H1 (cell line): ENCODE measurements at places on chromosomes 7 and 10. TPM values are rescaled to one million over a fixed set of nuclear protein-coding genes. Genes with fewer than 3 reads are reported as not detected.

GRCh38 chr7:74454021-74454924 is 567 bp downstream of the GTF2IRD1 start:
- no peak for DNase-seq

DNA sequence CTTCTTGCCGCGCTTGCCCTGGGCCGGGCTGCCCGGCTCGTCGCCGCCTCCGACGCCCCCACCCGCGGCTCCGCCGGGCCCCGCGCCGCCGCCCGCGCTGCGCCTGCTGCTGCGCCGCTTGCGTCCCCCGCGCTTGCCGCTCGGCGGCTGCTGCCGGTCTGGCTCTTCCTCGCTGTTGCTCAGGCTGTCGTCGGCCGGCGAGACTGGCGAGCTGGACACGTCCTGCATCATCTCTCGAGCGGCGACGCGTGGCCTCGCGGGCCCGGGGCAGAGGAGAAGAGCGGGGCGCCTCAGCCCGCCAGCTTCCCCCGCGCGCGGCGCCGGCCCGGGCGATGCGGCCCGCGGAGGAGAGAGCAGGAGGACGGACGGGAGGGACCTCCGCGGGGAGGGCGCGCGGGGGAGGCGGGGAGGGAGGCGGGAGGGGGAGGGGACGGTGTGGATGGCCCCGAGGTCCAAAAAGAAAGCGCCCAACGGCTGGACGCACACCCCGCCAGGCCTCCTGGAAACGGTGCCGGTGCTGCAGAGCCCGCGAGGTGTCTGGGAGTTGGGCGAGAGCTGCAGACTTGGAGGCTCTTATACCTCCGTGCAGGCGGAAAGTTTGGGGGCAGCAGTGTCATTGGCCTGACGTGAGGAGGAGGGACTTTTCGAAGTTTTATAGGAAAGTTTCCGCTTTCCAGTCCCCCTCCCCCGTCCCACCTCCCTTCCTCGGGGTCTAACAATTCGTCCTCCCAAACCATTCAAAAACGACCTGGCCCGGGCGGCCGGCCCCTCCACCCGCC is at the start of gene TWIST1:
TSS of gene TWIST1 (minus strand) at position 546 of the 779 bp plus-strand sequence. CDS start at position 231, 315 bp downstream.
- peak; percentile 80 for DNase-seq

DNA sequence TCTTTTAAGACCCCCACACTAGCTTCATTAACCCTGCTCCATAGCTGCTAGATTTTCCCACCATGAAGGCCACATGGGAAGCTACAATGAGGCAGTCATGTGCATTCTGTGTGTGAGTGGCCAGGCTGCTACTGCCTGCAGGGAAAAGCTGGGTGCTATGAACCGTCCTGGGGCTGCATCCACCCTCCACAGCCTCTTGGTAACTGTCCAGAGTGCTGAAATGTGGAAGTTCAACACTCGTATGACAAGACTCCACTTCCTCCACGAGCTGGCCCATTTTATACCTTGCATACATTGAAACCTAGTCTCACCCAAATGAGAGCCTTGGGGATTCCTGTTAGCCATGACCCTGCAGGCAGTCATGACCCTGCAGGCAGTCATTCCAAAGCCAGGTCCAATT is 59.4 kb downstream of the CUZD1 start:
- DNase-seq, result peak; percentile 52

Gene LRIT1
- not detected in 2 replicates for total RNA-seq

DNA sequence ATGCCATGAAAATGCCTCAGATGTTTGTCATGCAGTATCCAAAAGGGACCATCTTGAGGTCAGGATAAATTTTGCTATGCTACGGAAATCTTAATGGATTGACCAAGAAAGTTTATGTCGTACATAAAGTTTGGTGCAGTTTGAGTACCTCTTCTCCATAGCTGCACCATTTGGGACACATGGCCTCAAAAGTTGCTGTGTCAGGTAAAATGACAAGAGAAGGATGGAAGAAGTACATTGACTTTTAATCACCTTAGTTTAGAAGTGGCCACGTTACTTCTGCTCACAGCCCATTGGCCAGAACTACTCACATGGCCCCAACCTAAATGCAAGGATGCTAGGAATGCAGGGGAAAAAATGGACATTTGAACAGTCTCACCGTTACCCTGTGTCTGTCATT is 107.4 kb upstream of the NAMPT start:
- no peak for DNase-seq

DNA sequence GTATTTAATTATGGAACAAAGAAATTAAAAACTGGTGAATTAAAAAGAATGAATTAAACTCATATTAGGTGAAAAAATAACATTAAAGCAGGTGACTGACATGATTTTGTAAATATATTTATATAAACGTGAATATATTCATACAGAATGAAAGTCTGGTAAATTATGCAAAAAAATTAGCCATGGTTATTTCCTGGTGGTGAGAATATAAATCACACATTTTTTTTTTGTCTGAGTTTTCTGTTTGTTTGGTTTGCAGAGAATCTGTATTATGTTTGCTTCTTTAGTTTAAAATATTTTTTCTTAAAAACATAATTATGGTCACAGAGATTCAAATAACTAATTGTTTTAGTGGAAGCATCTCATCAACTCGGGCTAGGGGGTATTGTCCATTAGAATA is 73.0 kb upstream of the CSTF2T start:
- DNase-seq, result no peak

Gene NAT16
- total RNA-seq, result 0.84 and 1.0 TPM in 2 replicates

DNA sequence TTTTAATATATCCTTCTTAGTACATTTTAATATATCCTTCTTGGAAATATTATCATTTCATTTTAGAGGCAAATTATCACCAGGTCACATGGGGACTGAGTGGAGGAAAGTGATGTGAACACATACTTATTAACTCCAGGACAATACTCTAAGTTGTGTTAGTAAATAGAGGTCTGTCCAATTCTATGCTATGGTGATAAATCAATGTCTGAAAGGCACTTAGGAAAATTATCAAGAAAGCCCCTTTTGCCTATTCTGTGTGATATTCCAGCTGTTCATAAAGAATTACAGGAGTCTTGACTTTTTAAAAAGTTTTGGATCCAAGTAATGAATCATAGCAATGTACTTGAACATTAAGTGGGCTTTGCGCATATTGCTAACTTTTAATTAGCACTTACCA is 88.5 kb downstream of the THSD7A start:
- no peak for DNase-seq

GRCh38 chr7:73364006-73364728 is 36.2 kb downstream of the FKBP6 start:
- DNase-seq, result no peak

Gene CUZD1
- total RNA-seq, result 11.9 and 13.0 TPM in 2 replicates

- no peak for DNase-seq
Measured at GRCh38 chr7:14639329-14639728, 263.2 kb downstream of the DGKB start.

DNA sequence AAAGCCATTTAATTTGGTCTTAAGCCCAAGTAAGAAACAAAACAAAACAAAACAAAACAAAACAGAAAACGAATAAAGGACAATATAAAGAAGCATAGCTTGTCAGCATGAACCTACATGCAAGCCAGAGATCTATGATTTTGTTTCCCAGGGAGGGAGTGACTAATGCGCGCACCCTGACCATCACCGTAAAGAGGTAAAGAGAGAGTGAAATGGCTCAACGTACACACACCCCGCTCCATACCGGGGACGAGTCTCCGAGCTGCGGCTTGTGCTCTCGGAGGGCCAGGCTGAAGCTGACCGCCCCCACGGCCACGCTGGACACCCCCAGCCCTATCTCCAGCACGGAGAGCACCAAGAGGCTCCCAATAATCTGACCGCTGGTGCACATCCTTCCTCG is 1.1 kb downstream of the TMEM196 start:
- DNase-seq, result no peak

Gene CHCHD1
- 44.9 and 46.4 TPM in 2 replicates for total RNA-seq

Gene TLL2
- total RNA-seq, result 3.0 and 3.2 TPM in 2 replicates

Gene ALKBH4
- total RNA-seq, result 16.6 and 17.7 TPM in 2 replicates

GRCh38 chr10:102185811-102186527 is 33.8 kb downstream of the NOLC1 start:
- DNase-seq, result no peak

Gene MUC3A
- 43.9 and 44.6 TPM in 2 replicates for total RNA-seq

Gene TEX47
- not detected in 2 replicates for total RNA-seq

GRCh38 chr7:73882047-73882402 is 21.1 kb downstream of the TMEM270 start:
- DNase-seq, result no peak

DNA sequence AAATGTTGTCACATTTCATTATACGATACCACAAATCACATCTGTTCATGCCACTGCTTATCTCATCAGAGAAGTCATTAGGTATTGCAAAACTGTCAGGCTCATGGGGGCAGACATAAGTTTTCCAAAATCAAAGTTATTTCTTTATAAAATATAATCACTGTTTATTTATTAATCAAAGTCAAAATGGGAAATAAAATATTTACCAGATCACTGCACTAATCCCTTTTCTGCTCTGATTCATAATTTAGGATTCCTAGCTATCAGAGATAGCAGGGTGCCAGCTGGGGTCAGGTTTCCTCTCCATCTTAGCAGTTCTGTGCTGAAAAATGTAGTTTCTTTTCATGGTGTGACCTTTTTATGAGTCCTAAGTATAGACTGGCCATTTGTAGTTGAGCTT is 117.7 kb upstream of the LANCL2 start:
- DNase-seq, result no peak

GRCh38 chr7:130593033-130593432 is 75.5 kb downstream of the COPG2 start:
- no peak for DNase-seq
